ENCODE measurements at places on chromosomes 1 and 21. TPM values are rescaled to one million over a fixed set of nuclear protein-coding genes. Genes with fewer than 3 reads are reported as not detected.

The ACTL8 gene
- total RNA-seq = not detected

The HCRTR1 gene
- total RNA-seq = not detected

The RBM11 gene
- total RNA-seq = 0.30 TPM

The FCGR1A gene
- 3.3 TPM for total RNA-seq

The TGFB2 gene
- 32.0 TPM for total RNA-seq

The ZNF648 gene
- total RNA-seq = 0.89 TPM

- DNase-seq = no peak
Observed at GRCh38 chr21:34935452-34935851, 113.7 kb downstream of the RUNX1 start.

GRCh38 chr1:183106166-183106565 lies 79.9 kb upstream of the LAMC2 start:
- DNase-seq = no peak

- DNase-seq = no peak
Observed at GRCh38 chr1:206029484-206029883, 5.8 kb upstream of the CTSE start.

GRCh38 chr1:168167806-168168205 lies 11.0 kb upstream of the TIPRL start:
- peak; percentile 0 for DNase-seq

- no peak for DNase-seq
Observed at GRCh38 chr1:205709059-205709398, 28.7 kb upstream of the SLC45A3 start.

GRCh38 chr1:60245324-60245723 lies 171.8 kb upstream of the C1orf87 start:
- DNase-seq = peak; percentile 87

DNA sequence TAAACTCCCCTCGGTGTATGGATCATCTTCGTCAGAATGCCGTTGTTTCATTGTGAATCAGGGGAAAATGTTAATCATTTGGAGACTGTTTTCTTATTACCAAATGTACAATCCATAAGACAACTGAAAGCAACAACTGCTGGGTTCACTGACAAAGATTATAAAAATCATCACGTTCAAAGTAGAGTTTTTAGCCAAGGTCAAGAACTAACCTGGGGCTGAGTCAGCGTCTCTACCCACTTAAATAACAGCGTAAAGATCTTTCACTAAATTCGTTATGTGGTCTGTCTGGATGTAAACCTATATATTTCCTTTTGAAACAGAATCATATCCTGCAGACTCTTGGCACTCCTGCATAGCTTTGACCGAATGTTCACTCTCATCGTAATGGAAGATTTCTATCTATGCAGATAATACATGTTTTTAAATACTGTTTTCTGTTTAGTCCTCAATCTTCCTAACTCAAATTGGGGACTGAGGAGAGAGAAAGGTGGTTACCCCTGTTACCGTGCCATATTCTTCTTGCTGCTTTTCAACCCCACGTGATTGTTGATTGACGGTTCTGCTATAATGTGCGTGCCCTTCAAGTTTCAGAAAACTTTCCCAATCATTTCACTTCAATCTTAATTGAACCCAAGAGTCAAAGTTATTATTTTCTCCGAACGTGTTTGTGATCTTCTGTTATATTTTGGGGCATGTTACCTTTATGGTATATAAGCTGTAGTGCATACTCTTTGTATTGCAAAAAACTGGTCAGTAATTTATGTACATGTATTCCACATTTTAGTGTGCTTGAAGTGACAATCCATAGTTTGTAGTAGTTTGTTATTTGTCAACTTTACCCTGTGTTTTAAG lies 15.6 kb upstream of the NCMAP start:
- no peak for DNase-seq

DNA sequence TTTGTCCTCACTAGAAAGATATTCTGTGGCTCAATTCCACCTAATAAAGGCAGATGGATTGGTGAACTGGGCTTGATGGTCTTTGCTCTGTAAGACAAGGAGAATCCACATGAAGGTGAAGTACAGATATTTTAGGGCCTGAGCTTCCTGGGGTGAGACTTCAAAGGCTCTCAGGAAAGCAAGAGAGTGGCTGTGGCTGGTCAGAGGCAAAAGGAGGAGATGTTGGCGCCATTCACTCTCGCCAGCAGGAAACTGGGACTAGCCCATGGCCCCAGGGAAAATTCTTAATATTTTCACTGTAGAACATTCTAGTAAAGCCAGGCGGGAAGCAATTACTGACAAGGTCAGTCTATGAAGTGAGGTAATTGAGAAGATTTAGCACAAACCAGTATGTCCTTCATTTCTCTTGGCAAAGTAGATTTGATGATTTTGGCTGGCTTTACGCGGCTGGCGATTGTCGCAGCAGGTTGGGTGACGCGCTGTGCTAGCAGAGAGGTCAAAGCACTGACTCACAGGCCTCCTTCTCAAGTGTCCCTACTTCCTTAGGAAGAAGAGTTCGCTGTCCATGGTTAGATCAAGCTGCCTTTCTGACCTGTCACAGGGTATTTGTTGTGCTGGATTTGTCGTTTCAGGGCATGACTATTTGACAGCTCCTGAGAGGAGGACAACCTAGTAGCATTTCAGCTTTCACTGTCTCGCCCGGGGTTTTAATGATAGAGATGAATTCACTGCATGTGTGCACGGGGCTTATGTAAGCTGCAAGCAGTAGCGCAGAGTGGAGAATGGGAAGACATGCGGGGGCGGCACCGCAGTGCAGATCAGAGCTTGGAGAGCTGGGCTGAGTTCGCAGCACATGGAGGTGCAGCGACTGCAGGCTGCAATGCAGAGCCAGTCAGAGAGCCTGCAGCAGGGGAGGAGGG lies 32.7 kb downstream of the XCL1 start:
- peak; percentile 42 for DNase-seq

DNA sequence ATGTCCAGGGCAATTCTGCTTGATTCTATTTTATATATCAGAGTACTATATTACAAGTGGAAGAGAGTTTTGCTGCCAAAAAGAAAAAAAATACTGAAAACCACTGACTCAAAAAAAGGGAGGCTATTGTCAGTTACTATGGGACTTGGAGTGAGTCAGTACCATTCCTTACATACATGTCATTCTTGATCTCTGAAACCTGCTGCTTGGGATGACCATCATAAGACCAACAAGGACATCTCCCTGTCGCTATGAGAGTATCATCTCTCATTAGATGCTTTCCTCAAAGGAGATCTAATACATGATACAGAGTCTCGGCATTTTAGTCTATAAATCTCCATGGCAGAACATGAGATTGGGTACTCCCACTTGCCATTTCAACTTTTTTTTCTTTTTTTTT lies 11.8 kb upstream of the INPP5B start:
- DNase-seq = no peak

GRCh38 chr1:197096137-197096536 lies 29.1 kb upstream of the F13B start:
- no peak for DNase-seq

All from skin of body (tissue), 3 donors.